ENCODE measurements at places on chromosomes 7 and 10.
A peak's percentile ranks its signal among the peaks of the same experiment; 100 is the strongest.

DNA sequence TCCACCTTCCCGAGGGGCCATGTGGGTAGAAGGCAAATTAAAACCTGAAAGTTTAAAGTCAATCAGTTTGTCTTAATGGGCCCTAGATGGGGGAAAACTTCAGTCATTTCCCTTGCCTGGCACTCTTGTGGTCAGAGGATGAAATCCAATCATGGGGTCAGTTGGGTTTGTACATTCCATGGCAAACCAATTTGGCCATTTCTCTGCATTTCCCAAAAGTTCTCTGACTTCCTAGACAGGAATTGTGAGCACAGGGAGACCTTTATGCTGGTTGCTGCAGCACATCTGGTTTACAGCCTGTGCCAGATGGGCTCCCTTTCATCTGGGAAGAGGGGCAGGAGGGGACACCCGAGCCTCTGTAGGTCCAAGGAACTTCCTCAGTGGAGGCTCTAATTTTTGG lies 113.0 kb downstream of the CYP26A1 start:
- DNase-seq: no peak

GRCh38 chr10:113753020-113753692 lies 1.7 kb downstream of the PLEKHS1 start:
- DNase-seq: no peak

DNA sequence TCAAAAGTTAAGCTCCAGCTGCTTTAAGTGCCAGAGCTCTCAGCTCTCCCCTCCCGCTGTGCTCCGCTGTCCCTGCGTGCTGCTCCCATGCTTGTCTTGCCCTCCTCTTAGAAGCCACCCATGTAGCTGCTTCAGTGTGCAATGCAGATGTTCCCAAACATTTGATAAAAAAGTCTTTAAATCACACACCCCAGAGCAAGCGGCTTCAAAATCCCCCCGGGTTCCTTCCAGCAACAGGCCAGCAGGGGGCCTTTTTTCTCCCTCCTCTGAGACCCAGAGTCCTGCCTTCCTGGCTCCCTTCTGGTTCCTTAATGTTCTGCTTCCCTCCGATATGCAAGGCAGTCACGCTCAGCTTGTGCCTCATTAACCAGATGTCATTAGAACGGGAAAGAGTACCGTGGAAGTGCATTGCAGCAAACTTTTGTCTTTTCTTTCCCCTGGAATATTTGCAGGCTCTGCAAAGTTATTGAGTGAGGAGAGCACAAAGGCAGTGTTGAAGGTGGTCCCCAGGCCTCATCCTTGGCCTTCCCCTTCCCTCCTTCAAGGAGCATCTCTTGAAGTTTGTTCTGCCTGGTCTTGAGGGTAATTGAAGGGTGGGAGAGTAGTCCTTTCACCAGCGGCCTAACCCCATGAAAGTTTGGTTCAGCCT lies 25.5 kb downstream of the LDB3 start:
- DNase-seq: no peak

GRCh38 chr10:30812018-30812851 lies 182.7 kb upstream of the LYZL2 start:
- no peak for DNase-seq

DNA sequence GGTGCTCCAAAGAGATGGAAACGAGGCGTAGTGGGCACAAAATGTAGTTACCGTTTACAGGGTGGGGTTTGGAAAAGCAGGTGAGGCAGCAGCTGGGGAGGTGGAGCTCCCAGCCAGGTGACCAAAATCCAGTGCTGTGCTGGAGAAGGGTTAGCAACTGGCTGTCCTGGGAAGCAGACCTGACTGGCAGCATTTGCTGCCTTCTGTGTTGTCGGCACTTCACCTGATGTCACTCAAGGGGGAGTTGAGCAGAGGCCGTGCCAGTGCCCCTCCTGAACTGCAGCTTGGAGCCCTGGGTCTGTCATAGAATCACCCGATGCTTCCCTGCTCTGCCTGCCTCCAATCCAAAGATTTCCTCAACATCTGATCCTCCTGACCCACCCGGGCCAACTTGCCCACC lies 12.8 kb downstream of the GCK start:
- no peak for DNase-seq

DNA sequence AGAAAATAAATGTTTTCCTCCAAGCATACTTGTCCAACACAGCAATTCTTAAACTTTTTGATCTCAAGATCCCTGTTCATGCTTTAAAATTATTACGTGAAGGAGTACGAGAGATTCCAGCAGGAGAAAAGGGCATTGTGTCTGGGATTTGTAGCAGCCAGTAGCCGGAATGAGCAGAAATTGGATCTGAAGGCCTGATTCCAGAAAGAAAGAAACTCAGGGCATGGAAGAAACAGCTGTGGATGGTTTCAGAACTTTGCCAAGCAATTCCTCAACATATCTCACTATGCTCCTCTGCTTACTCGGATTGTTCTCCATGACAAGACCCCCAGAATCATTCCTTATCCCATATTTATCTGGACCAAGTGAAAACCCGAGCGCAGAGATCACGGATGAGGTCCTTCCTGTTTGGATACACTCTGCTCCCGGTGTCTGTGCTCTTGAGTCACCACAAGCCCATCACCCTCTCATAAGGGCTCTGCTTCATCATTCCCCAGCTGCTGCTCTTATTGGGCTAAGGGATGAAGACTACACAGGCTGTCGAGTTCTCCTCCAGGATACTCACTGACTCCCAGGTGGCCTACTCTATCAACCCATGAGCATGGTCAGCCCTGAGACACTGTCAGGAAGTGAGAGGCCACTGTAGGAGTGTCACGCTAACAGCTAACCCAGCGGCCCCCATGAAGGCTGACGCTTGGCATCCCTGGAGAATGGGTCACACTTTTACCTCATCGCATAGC lies 121.0 kb upstream of the LANCL2 start:
- no peak for DNase-seq

DNA sequence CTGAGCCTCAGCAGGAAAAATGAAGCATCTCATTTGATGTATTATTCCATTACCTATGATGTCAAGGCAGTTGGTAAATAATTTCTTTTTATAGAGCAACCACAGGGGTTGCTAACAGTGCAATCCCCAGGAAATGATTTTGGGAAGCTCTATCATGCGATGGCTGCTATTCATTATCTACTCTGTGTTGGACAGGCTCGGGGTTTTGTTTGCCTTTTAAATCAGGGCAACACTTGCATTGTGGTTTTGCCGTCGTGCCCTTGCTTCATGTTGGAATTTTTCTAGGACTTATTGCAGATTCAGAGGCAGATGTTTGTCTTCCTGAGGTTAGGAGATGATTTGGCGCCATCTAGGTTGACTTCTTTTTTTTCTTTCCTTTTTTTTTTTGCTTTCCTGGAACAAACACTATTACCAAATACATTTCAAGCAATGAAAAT lies 128.4 kb downstream of the BICC1 start:
- DNase-seq: no peak

GRCh38 chr10:88879534-88880281 lies at the start of gene STAMBPL1:
Gene STAMBPL1, plus strand, starts transcription at chr10:88880245. Its CDS starts 21,464 bp downstream, at chr10:88901709.
- DNase-seq: peak; percentile 29

DNA sequence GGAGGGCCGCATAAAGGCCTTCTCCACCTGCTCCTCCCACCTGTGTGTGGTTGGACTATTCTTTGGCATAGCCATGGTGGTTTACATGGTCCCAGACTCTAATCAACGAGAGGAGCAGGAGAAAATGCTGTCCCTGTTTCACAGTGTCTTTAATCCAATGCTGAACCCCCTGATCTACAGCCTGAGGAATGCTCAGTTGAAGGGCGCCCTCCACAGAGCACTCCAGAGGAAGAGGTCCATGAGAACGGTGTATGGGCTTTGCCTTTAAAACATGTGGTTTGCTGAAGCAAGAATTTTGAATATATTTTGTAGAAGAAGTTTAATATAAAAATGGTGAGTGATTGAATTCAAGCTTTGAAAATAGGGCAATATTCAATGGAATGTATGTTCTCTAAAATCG lies 889 bp downstream of the OR2A2 start:
- DNase-seq: no peak

DNA sequence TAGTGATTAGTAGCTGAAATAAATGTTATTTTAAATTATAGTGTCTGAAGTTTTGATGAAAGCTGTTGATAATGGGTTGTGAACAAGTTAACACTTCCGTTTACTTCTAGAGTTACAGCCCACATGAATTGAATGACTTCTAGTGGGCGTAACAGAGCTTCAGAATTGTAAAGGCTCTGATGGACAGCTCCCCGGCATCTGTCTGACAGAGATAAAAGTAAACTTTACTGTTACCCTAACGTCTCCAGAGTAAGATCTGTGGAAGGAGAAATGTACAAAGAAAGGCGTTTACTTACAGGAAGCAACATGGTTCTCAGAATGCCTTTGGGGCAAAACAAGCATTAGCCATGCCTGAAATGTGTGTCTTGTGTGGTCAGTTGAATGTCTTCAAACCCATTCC lies 124.4 kb downstream of the ADARB2 start:
- DNase-seq: no peak

GRCh38 chr10:30784897-30785605 lies 155.5 kb upstream of the LYZL2 start:
- peak; percentile 84 for DNase-seq

- DNase-seq: no peak
Observed at GRCh38 chr7:80529362-80529761, 17.5 kb upstream of the GNAT3 start.

DNA sequence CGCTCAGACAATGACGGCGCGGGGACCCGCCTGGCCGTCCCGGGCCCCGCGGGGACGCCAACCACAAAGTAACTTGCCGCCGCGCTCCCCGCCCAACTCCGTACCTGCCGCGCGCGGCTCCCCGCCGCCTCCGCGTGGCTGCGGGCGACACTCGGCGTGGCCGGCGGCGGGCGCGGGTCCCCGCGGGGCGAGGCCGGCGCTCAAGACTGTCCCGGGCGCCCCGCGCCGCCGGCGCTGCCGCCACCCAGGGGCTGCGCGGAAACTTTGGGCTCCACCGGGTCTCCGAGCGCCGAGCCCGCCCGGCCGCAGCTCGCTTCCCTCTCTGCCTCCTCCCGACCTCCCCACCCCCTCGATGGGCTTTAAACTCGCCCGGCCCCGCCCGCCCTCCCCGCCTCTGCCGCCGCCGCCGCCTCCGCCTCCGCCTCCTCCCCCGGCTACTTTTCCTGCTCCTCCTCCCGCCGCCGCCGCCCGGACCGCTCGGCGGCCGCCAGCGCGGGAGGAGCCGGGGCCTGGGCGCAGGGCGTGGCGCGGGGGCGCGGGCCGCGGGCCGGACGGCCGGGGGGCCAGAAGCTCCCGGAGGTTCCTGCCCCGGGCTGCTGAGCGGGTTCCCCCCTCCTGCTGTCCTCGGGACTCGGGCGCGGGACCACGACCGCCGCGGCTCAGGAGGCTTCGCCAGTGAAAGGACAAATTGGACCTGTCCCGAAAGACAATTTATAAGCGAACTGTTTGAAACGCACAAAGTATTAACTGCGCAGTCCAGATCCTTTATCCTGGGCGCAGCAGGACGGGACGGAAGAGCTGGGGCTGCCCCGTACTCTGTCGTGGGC lies 10.6 kb upstream of the GRB10 start:
- DNase-seq: peak; percentile 69

DNA sequence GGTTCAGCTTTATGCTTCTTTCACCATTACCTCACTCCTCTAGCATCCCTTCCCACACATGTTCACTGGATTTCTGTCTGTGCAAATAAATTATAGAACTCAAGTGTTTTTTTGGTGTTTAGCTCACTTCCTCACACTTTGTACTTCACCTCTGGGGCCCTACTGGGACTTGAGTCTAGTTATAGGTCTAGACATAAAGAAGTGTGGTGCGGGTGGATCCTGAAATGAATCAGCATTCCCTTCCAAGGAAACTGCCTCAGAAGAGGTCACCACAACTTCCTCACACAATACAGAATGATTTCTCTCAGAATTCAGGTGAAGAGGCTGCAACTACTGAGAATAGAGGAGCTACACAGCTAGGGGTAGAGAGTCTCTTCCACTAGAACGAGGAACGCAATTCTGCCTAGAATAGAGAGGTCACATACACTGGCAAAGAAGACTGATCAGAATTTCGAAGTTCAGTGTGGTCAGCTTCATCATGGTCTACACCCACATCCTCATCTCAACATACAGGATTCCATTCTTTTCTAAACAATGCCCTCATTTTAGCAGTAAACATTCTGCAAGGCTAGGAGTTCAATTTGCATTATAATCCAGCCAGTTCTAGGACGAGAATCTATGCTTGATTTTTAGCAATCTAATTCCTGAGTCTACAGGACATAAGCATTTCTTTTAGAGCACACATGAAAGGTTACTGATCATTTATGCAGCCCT lies 938.7 kb upstream of the PHF14 start:
- DNase-seq: no peak

- DNase-seq: no peak
Observed at GRCh38 chr10:28680358-28680752, 3.0 kb downstream of the BAMBI start.

- no peak for DNase-seq
Observed at GRCh38 chr7:80319461-80319860, 184.8 kb downstream of the GNAI1 start.

GRCh38 chr7:30475580-30475979 lies 3.0 kb downstream of the NOD1 start:
- DNase-seq: no peak

GRCh38 chr7:123635551-123636359 lies 19.9 kb upstream of the LMOD2 start:
- DNase-seq: no peak

DNA sequence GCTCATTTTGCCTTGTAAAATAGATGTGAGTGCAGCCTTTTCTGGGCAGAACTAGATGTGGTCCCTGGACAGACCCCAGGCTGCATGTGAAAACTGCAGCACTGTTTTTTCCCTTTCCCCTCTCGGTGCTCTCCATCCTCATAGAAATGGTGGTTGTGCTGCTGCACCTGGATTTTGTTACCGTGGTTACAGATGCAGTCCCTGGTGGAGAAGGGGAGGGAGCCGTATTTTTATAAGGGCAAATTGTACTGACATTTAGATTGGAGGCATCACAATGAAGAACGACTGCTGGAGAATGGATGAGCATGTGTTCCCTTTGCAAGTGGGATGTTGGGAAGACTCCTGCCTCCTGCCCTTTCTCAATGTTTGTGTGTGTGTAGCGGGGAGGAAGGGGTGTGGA lies 469.9 kb downstream of the CCSER2 start:
- no peak for DNase-seq

GRCh38 chr10:104897696-104898095 lies 256.6 kb downstream of the SORCS3 start:
- no peak for DNase-seq

DNA sequence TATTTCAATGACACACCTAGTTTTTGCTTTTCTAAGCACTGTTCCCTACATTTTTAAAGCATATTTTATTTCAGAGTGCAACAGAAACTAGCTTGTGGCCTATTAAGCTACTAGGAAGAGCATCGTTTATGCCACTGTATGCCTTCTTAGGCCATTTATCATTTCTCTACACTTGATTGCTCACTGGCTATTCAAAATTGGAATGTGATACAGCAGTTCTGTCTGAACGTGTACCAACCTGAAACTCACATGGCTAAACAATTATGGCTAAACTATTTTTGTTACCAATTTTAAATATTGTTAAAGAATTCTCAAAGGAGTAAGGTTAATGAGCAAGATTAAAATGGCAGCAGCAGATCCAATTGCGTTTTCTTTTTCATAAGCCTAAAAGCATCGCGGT lies 105.2 kb downstream of the GSAP start:
- DNase-seq: no peak
